ENCODE measurements at places on chromosomes 1 and 21.

DNA sequence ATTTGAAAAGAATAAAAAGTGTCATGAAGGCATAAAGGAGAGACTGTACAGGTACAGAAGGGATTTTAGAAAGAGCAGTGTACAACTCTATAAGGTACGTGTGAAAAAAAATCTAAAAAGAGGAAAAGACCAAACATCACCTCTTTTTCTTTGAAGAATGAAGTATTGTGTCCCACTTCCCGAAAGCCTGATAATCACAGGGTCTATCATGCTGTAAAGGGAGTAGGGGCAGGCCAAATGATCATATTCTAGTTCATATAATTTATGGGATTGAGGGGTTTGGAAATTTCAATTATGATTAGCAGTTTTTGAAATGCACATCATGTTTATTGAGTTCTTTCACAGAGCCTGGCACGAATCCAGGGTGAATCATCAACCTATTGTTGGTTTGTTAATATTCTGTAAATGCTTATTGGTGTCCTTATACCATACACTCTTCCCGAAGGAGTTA is 910 bp upstream of the RERE start:
- no peaks in the 10 kb centered on the region for H3K36me3 ChIP-seq
- H3K27me3 ChIP-seq = no peaks in the 10 kb centered on the region
- peaks cover 5% of the 10 kb centered on the region for H3K4me1 ChIP-seq
- no peak for DNase-seq
- H3K27ac ChIP-seq = peak overlapping the region; percentile 94

DNA sequence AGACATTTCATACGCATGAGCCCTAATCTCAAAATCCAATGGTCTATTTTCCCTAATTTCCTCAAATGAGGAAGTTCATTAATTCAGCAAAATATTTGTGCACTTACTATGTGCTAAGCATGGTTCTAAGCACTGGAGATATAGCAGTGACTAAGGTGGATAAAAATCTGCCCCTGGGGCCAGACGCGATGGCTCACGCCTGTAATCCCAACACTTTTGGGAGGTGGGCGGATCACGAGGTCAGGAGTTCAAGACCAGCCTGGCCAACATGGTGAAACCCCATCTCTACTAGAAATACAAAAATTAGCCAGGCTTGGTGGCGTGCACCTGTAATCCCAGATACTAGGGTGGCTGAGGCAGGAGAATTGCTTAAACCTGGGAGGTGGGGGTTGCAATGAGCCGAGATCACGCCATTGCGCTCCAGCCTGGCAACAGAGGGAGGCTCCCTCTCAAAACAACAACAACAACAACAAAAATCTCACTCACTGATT is 4.3 kb upstream of the MIIP start:
- H3K4me3 ChIP-seq = no peak overlapping the region
- peaks cover 47% of the 10 kb centered on the region for H3K36me3 ChIP-seq
- H3K4me1 ChIP-seq = peaks cover 6% of the 10 kb centered on the region
- H3K27me3 ChIP-seq = no peaks in the 10 kb centered on the region
- DNase-seq = no peak

DNA sequence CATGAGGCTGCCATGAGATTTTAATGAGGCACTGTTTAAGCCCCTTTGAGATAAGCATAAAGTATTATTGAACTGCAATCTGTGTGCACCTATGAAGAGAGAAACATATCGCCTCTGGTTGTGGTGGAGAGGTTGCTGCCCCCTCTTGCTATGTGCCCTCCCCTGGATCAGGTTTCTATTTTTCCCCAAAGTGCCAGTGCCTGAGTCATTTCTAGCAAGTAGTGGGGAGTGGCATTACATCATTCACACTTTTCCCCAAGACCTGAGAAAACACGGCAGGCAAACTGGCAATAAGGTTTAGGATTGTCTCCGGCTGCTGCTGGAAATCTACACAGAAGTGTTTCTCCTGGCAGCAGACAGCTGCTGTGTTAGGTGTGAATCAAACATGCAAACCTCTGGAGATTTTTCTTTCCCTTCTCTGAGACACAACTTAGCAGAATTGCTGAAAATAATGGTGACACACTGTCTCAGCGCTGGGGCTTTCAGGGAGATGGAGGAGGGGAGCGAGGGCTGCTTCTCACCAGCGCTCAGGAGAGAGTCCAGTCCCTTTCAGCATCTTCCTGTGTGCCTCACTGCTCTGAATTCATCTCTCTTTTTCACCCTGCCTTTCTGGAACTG is 13.7 kb upstream of the RGS16 start:
- H3K36me3 ChIP-seq = no peaks in the 10 kb centered on the region
- peak overlapping the region; percentile 36 for H3K27ac ChIP-seq
- no peak overlapping the region for H3K4me3 ChIP-seq
- H3K27me3 ChIP-seq = no peaks in the 10 kb centered on the region
- no peak for DNase-seq

DNA sequence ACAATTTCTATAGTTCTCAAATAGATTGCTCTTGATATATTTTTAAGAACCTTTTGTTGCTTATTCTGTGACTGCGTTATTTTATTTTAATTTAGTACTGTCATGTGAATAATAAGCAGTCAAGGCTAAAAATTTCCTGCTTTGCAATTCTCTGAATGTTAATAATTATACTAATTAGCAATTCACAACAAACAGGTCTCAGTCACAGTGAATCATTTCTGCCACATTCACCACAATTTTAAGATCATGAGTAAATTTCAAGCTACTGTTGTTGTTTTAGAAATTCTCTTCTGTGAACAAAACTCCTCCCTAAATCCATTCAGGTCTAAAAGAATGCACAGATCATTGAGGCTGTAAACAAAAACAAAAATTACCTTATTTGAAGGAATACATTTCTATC is 339.6 kb upstream of the DPYD start:
- no peaks in the 10 kb centered on the region for H3K4me1 ChIP-seq
- H3K4me3 ChIP-seq = no peak overlapping the region

DNA sequence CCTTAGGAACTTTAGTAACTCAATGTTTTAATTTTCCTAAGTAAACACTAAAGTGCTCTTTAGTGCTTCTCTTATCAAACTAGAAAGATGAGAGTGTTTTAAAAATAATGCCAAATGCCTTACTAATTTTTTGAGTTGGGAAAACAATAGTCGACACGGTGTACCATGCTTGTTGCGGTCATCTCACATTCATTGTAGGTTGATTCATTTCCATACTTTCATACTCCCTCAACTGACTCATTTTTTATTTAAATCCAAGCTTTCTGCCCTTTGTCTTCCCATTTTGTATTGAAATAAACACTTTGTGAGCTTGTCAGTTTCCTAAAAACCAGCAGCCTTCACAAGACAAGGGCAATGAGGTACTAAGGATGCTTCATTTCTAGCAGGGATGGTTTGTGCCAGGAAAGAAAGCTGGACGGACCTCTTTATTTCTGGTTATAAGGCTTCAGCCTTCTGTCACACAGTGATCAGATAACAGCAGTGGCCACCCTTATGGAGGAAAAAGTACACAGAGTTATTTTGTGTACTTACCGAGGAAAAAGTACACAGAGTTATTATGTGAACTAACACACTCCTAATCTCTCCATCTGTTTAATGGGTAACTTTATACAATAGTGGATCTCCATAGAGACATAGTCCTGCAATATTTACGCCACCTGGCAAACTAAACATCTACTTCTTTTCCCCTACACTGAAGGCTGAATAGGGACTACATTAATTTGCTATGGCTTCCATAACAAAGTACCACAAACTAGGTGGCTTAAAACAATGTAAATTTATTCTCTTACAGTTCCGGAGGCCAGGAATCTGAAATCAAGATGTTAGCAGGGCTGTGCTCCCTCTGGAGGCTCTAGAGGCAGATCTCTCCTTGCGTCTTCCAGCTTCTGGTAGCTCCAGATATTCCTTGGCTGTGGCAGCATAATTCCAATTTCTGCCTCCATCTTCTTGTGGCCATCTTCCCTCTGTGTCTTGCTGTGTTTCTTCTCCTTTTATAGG is 13.0 kb upstream of the CCDC190 start:
- no peak for DNase-seq
- peak overlapping the region; percentile 42 for H3K27ac ChIP-seq
- no peaks in the 10 kb centered on the region for H3K27me3 ChIP-seq
- H3K4me1 ChIP-seq = no peaks in the 10 kb centered on the region
- no peak overlapping the region for H3K4me3 ChIP-seq

DNA sequence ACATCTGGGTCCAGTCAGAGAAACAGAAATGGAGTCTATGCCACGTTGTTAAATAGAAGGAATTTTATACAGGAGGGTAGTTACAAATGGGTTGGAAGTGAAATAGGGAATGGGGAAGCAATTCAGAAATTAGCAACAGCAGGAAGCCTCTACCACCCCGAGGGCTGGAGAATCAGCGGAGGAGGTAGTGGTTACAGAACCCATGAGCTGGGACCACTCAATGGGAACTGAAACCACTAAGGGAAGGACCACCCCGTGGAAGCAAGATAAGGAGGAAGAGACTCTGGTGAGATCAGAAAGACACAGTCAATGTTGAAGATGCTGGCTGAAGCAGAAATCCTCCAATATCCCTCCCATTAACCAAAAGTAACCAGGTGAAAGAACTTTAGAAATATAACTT is 15.5 kb upstream of the MAST2 start:
- no peak overlapping the region for H3K4me3 ChIP-seq
- no peaks in the 10 kb centered on the region for H3K4me1 ChIP-seq
- H3K27ac ChIP-seq = no peak overlapping the region
- H3K36me3 ChIP-seq = no peaks in the 10 kb centered on the region
- DNase-seq = no peak

GRCh38 chr1:117499071-117499470 is 106.8 kb upstream of the TENT5C start:
- no peak for DNase-seq
- H3K27ac ChIP-seq = no peak overlapping the region
- H3K36me3 ChIP-seq = peaks cover 17% of the 10 kb centered on the region

- no peak for DNase-seq
- H3K27me3 ChIP-seq = no peaks in the 10 kb centered on the region
- H3K36me3 ChIP-seq = no peaks in the 10 kb centered on the region
- H3K27ac ChIP-seq = peak within 1 kb of the TSS; percentile 98
- peak within 1 kb of the TSS; percentile 98 for H3K4me3 ChIP-seq
- peaks cover 45% of the 10 kb centered on the region for H3K4me1 ChIP-seq
Measured at GRCh38 chr1:15684042-15684461, at the start of gene PLEKHM2. Gene PLEKHM2, plus strand, starts transcription at chr1:15684320. Its CDS starts 239 bp downstream, at chr1:15684559.

DNA sequence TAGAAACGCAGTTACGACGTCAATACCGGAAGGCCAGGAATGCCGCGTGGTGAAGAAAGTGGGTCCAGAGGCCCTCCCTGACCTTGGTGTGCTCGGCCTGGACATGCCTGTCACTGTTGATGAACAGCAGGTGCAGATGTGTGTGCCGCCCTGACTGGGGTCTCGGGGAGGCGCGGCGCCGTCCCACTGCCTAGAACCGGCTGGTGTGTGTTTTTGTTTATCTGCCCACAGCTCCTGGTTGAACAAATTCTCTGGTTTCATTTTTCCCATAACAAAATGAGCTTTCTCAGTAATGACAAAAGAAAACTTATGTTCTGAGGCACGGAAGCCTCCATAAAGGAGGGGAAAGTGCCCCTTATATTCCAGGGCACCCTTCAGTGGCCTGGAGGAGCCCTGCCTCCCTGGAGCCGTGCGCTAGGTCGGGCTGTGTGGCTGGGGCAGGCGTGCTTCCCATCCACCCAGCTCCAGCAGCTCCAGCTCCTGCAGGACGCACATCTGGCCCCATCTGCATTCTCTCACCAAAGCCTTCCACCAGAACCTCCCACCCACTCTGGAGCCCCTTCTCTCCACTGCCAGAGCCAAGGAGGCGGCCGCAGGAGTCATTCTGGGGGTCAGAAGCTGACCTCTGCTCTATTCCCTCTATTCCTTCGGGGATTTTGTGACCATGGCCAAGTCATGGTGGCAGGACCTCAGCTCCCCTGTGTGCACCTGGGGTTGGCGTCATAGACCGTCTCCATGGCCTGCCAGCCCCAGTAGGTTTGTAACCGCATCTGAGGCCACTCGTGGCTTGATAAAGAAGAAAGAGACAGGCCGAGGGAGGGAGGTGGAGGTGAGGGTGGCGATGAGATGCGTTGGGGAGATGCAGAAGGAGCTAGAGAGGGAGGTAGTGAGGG is 20.1 kb upstream of the COL18A1 start:
- DNase-seq = peak; percentile 59
- no peaks in the 10 kb centered on the region for H3K36me3 ChIP-seq

DNA sequence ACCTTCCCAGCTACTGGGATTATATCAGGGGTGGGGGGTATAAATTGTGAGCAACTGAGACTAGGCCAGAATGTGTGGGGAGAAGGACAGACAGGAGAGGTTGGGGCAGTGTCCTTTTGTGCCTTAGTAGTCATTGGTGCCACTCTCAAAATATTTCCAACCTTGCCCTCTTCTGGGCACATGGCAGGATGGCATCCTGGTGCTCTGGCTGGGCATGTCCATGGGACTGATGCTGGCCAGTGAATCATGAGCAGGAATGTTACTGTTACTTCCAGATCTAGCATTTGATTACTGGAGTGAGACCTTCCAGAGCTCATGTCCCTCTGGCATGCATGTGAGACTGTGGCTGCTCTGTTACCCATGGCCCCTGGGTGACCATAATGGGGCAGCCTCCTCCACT is 151.2 kb downstream of the MATN1 start:
- peaks cover 25% of the 10 kb centered on the region for H3K27me3 ChIP-seq
- no peak for DNase-seq
- no peak overlapping the region for H3K27ac ChIP-seq
- H3K36me3 ChIP-seq = no peaks in the 10 kb centered on the region

- H3K4me1 ChIP-seq = no peaks in the 10 kb centered on the region
- peaks cover 21% of the 10 kb centered on the region for H3K36me3 ChIP-seq
- H3K4me3 ChIP-seq = peak overlapping the region; percentile 12
- no peak for DNase-seq
- peak overlapping the region; percentile 71 for H3K27ac ChIP-seq
- no peaks in the 10 kb centered on the region for H3K27me3 ChIP-seq
Measured at GRCh38 chr1:67777016-67777415, 56.3 kb downstream of the GNG12 start.

DNA sequence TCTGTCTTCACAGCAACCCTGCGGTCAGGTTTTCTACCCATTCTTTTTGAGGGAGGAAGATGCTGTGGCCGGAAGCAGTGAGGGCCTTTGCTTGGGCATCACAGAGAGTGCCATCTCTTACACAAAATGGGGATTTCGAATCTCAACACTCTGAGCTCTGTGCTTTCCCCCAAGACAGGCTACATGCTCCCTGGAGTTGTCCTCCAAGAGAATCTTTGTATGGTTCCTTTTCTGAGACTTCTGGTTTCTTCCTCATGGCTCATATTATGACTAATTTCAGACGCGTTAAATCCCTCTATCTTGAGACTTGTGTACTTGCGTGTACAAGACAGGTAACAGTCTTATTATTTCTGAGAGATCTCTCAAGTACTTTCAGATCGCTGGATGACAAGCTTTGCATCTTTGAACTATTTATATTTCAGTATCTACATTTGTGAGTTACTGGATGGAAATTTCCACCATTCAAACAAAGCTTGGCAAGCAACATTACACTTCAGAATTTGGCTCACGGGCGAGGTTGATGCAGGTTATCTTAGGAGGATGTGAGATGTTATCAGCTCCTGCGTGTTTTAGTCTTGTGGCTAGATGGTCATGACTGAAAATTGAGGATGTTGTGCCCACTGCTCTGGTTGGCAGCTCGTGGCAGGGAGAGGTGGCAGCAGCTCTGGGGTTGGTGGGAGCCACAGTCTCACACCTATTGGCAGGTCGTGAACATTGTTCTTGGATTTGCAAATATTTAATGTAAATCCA is 19.4 kb downstream of the ABCG1 start:
- H3K36me3 ChIP-seq = no peaks in the 10 kb centered on the region
- no peak overlapping the region for H3K4me3 ChIP-seq
- peaks cover 36% of the 10 kb centered on the region for H3K4me1 ChIP-seq
- DNase-seq = no peak
- no peak overlapping the region for H3K27ac ChIP-seq
